Activated T-cell treated with anti-CD3 and anti-CD28 coated beads, Interleukin-2, amount 50 U/mL, for 72 hours (primary cell): ENCODE measurements at places on chromosomes 5 and 9.

- DNase-seq, result no peak
Measured at GRCh38 chr9:99415606-99416005, 193.5 kb downstream of the SEC61B start.

GRCh38 chr9:21395778-21396717 lies 10.8 kb upstream of the IFNA2 start:
- peak; percentile 71 for DNase-seq

DNA sequence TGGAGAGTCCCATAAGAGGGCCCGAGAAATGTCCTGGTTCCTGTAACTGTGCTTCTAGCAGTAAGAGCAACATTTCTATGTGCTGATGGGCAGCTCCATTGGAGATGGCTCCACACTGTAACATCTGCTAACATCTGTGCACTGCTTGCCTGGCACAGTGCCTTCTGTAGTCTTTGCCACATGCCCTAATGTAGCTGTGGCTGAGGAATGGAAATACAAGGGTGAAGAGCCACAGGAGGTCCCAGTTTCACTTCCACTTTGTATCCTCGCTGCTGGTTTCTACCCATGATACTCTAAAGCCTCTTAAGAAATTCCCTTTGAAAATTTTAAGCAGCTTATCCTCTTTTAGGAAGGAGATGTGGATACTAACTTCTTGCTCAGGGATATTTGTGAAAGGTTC lies 97.4 kb downstream of the HOMER1 start:
- DNase-seq, result no peak

GRCh38 chr9:135588886-135589595 lies 27.5 kb downstream of the PAEP start:
- no peak for DNase-seq

- no peak for DNase-seq
Measured at GRCh38 chr9:128940946-128941755, 6.3 kb downstream of the DOLK start.
